Gastrocnemius medialis (tissue), 4 donors: ENCODE measurements at places on chromosomes 6 and 20.

GRCh38 chr20:31560746-31561598 is 44.1 kb upstream of the ID1 start:
- H3K27me3 ChIP-seq, result no peaks in the 10 kb centered on the region
- no peak overlapping the region for H3K4me3 ChIP-seq
- no peaks in the 10 kb centered on the region for H3K36me3 ChIP-seq
- H3K4me1 ChIP-seq, result peaks cover 15% of the 10 kb centered on the region
- peak overlapping the region; percentile 84 for H3K27ac ChIP-seq
- DNase-seq, result peak; percentile 92

DNA sequence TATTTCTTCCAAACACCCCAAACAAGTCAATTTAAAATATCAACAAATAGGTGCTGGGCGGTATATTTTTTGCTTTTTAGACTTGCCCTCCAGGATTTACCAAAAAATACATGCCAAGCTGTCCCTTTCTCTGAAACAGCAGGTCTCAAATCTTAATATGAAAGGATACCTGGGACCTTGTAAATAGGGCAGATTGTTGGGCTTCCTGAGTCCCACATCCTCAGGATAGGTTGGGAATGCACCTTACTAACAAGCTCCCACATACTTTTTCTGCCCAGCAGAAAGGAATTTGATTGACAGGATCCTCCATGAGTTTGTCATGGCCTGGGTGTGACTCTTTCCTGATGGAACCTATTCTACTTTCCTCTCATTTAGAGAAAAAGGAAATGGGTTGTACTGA is 4.9 kb upstream of the SLC24A3 start:
- H3K27me3 ChIP-seq, result no peaks in the 10 kb centered on the region
- H3K4me1 ChIP-seq, result peaks cover 5% of the 10 kb centered on the region
- no peaks in the 10 kb centered on the region for H3K36me3 ChIP-seq
- no peak overlapping the region for H3K27ac ChIP-seq
- H3K4me3 ChIP-seq, result no peak overlapping the region
- no peak for DNase-seq

DNA sequence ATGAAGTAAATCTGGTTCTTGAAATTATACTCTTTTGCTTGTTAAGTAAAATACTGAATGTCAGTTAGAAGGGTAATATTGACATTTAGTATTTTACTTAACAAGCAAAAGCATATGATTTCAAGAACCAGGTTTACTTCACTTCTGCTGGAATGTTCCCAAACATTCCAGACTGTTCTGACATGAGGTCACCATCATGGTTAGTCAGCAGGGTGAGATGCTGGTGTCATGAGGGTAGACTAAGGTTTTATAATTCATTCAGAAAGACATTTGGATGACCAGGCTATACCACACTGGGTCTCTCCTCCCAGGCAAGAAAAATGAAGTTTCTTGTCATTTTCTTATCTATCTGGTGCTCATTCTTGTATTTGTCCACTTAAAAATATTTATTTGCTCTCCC is 414.4 kb upstream of the MMS22L start:
- H3K36me3 ChIP-seq, result no peaks in the 10 kb centered on the region
- no peaks in the 10 kb centered on the region for H3K27me3 ChIP-seq
- DNase-seq, result no peak
- no peak overlapping the region for H3K27ac ChIP-seq
- no peak overlapping the region for H3K4me3 ChIP-seq

- H3K36me3 ChIP-seq, result no peaks in the 10 kb centered on the region
- H3K27me3 ChIP-seq, result no peaks in the 10 kb centered on the region
- no peak overlapping the region for H3K27ac ChIP-seq
- H3K4me1 ChIP-seq, result no peaks in the 10 kb centered on the region
- no peak for DNase-seq
Measured at GRCh38 chr6:157804448-157805327, 18.4 kb upstream of the SNX9 start.

DNA sequence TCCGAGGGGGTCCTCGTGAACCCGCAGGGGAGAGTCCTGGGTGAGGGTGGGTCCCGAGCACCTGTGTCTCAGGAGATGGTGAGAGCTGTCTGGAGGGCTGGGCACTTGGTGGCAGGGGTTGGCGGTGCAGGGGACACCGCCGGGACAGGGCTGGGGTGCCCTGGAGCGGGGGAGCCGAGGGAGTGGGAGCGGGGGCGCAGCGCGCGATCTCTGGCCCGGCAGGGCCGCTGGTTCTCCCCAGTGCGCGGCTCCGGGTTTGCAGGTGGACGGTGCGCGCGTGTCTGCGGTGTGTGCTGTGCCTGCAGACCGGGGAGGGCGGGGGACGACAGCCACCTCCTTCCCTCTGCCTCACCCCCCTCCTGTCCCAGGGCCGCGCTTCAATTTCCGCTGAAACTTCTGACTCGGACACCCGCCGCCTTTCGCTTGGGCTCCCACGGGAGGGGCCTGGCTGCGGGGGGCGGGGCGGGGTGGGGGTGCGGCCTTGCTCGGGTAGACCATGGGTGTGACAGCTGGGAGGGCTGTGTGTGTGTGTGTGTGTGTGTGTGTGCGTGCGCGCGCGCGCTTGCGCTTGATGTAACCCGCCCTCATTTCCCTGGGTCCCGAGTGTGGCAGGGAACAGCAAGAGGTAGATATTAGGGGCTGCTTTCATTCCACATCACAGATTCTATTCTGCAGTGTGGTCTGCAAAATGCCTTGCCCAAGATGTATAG is 1.2 kb downstream of the TRIB3 start:
- peak; percentile 48 for DNase-seq
- no peaks in the 10 kb centered on the region for H3K4me1 ChIP-seq
- H3K27ac ChIP-seq, result peak overlapping the region; percentile 48
- H3K4me3 ChIP-seq, result peak overlapping the region; percentile 54

- no peak overlapping the region for H3K27ac ChIP-seq
- DNase-seq, result no peak
- H3K4me1 ChIP-seq, result no peaks in the 10 kb centered on the region
- H3K36me3 ChIP-seq, result no peaks in the 10 kb centered on the region
- H3K4me3 ChIP-seq, result no peak overlapping the region
- H3K27me3 ChIP-seq, result no peaks in the 10 kb centered on the region
Measured at GRCh38 chr20:56764671-56765070, 135.6 kb downstream of the TFAP2C start.

- H3K27me3 ChIP-seq, result no peaks in the 10 kb centered on the region
- no peak for DNase-seq
- no peaks in the 10 kb centered on the region for H3K4me1 ChIP-seq
- H3K4me3 ChIP-seq, result no peak overlapping the region
- no peak overlapping the region for H3K27ac ChIP-seq
Measured at GRCh38 chr6:52330470-52330869, 31.5 kb upstream of the PAQR8 start.

GRCh38 chr6:131946992-131947955 is 3.9 kb downstream of the CCN2 start:
- no peaks in the 10 kb centered on the region for H3K36me3 ChIP-seq
- peaks cover 6% of the 10 kb centered on the region for H3K4me1 ChIP-seq
- no peak overlapping the region for H3K27ac ChIP-seq

DNA sequence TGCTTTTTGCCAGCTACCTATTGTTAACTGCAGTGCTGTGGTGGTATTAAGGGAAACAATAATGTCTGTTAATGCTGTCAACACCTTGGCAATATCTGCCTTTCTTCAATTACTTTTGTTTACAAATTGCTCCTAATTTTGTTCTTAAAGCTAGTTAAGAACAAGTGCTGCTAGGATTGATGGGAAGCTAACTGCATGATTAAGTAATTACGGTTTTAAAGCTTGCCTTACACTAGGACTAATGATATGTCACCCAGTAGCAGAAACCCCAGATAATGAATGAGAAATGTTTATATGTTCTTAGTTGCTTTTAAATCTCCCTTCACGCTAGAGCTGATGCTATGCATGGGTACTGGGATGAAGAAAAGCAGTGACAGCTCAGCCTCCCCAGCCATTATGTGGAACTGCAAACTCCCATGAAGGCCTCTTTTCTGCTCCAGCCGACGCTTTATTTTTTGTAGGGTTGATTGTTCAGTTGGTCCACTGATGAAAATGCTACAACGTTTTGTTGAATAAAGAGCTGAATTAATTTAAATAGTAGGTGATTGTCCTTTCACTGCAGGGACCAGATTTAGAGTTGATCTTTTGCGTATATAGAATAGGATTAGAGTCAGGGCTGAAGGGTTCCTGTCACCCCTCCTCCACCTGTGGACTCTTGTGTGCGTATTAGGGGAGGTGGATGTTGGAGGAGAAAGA is 610.5 kb downstream of the TFAP2B start:
- H3K27me3 ChIP-seq, result no peaks in the 10 kb centered on the region
- DNase-seq, result no peak
- no peaks in the 10 kb centered on the region for H3K4me1 ChIP-seq
- no peak overlapping the region for H3K27ac ChIP-seq
- no peaks in the 10 kb centered on the region for H3K36me3 ChIP-seq

DNA sequence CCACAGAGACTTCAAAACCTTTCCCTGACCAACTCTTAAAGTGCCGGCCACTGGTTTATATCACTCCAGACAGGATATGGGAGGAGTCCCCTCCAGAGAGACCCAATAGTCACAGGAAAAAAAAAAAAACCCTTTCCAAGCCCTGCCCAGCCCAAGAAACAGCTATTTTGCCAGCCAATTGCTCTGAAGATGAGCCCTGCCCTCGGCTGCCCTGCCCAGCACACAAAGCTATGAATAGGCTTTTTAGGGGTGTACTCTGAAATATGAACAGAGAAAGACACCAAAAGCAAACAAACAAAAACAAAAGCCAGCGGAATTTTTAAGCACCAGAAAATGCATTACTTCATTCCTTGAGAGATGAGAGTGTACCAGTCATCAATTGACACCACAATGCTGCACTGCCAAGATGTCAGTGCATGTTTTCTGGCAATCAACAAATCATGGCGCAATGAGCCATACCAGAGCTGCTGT is 275.1 kb downstream of the C6orf118 start:
- no peak overlapping the region for H3K27ac ChIP-seq
- DNase-seq, result no peak
- no peaks in the 10 kb centered on the region for H3K4me1 ChIP-seq
- no peaks in the 10 kb centered on the region for H3K27me3 ChIP-seq

GRCh38 chr6:84762220-84763002 is 2.0 kb downstream of the TBX18 start:
- DNase-seq, result no peak
- no peaks in the 10 kb centered on the region for H3K36me3 ChIP-seq
- H3K27ac ChIP-seq, result peak overlapping the region; percentile 79
- no peaks in the 10 kb centered on the region for H3K4me1 ChIP-seq
- peaks cover 61% of the 10 kb centered on the region for H3K27me3 ChIP-seq

- peaks cover 58% of the 10 kb centered on the region for H3K4me1 ChIP-seq
- DNase-seq, result no peak
- H3K27ac ChIP-seq, result peak overlapping the region; percentile 63
- no peak overlapping the region for H3K4me3 ChIP-seq
Measured at GRCh38 chr20:1942486-1943274, 47.5 kb downstream of the SIRPA start.

DNA sequence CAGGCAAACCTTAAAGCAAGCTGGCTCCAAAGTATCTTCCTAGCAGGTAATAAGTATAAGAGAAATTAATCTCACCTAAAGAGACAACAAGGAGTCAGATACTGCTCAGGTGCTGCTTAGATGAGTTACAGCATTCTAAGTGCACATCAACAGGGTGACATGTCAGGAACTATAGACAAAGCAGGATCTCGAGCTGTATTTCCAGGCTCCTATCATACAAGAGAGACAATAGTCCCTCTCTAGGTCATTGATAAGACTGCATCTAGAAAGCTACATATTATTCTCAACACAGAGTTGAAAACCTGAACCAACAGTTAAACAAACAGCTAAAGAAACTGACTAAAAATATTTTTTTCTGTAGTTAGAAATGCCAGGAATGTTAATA is 3.9 kb downstream of the PTPRK start:
- H3K27ac ChIP-seq, result peak overlapping the region; percentile 39
- no peak for DNase-seq
- no peaks in the 10 kb centered on the region for H3K36me3 ChIP-seq
- H3K4me3 ChIP-seq, result no peak overlapping the region
- H3K27me3 ChIP-seq, result no peaks in the 10 kb centered on the region

GRCh38 chr20:46438156-46438750 is 31.8 kb upstream of the ELMO2 start:
- no peaks in the 10 kb centered on the region for H3K4me1 ChIP-seq
- no peak for DNase-seq
- H3K27me3 ChIP-seq, result peaks cover under 1% of the 10 kb centered on the region
- no peaks in the 10 kb centered on the region for H3K36me3 ChIP-seq

DNA sequence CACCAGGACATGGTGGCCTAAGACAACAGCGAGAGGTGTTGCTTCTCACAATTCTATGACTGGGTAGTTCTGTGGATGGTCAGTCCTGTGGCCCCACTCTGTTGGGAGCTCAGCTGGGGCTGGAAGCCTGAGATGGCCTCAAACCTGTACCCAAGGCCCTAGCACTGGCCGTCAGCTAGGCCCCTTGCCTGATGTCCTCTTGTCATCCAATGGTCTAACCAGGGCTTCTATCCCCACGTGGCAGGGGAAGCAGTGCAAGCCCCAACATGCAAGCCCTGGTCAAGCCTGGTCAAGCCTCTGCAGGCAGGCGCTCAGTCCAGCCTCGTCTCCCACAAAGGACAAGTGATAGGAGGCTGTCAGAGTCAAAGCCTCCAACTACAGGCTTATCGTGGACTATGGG is 196.5 kb upstream of the CST7 start:
- H3K27me3 ChIP-seq, result no peaks in the 10 kb centered on the region
- H3K36me3 ChIP-seq, result no peaks in the 10 kb centered on the region
- no peak overlapping the region for H3K27ac ChIP-seq

GRCh38 chr20:48384147-48384818 is 443.5 kb downstream of the PREX1 start:
- H3K27ac ChIP-seq, result no peak overlapping the region
- DNase-seq, result no peak
- H3K4me1 ChIP-seq, result no peaks in the 10 kb centered on the region
- H3K27me3 ChIP-seq, result no peaks in the 10 kb centered on the region
- H3K36me3 ChIP-seq, result no peaks in the 10 kb centered on the region

DNA sequence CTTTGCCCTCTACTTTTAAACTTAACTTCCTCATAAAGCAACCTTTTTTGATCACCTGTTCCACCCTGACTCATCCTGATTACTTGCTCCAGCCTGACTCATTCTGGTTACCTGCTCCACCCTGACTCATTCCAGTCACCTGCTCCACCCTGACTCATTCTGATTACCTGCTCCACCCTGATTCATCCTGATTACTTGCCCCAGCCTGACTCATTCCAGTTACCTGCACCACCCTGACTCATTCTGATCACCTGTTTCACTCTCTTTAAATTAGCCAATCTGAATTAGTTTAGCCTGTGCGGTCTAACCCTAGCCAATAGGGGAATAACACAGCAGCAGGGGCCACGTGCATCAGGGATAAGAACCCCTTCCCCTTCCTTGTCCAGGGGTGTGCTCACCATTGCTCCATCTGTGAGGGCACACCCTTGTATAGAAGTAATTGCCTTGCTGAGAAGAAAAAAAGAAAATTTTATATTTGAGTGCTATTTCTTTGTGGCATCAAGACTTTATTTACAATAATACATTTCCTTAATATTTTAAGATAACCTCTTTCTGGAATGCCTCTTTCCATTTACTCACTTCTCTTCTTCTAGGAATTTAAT is 17.9 kb downstream of the HLA-G start:
- H3K4me1 ChIP-seq, result peaks cover 4% of the 10 kb centered on the region
- DNase-seq, result no peak
- H3K27ac ChIP-seq, result no peak overlapping the region
- H3K36me3 ChIP-seq, result no peaks in the 10 kb centered on the region
- H3K27me3 ChIP-seq, result peaks cover 26% of the 10 kb centered on the region
